ENCODE measurements at places on chromosomes 2 and 18.

DNA sequence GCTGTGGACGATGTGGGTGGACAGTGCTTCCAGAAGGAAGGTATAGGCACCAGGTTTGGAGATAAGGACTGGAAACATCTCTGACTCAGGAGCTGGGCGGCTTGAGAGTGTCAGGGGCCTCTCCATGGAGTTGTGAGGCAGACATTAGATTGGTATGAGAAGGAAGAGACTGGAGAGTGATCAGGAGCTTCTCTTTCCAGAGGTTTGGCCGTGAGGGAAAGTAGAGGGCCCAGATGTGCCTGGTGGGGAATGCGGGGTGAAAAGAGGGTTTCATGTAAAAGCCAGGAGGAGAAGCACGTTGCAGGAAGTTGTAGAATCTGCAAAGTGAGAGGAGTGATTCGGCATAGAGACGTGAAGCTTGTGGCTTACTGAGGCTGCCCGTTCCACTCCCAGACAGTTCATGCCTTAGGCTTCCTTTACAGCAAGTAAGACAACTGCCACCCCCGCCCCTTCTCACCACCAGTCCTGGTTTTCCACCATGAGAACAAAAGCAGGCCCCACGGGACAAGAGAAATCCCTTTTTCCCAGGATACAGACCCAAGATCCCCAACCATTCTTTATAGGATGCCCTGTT is 166.3 kb upstream of the HDAC4 start:
- DNase-seq, result no peak

GRCh38 chr18:46283268-46283667 is 179.1 kb downstream of the HAUS1 start:
- DNase-seq, result no peak

DNA sequence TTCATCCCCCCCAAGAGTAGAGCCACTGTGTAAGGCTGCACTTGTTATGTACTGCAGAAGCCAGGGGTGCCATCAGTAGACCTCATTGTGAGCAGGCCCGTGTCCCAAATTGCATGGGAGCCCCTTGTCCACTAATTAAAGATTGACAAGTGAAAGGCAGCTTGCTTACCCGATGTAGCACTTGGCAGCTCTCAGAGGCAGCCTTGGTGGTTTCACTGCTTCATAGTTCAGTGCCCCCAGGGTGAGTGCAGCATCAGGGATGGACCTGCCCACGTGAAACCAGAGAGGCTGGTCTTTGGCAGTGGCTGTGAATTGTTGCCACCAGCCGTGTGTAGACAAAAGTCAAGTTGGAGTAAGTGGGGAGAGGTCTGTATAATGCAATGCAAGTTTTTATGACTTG is 13.3 kb downstream of the TUBB6 start:
- no peak for DNase-seq

GRCh38 chr18:5914016-5914415 is 18.7 kb upstream of the TMEM200C start:
- no peak for DNase-seq

DNA sequence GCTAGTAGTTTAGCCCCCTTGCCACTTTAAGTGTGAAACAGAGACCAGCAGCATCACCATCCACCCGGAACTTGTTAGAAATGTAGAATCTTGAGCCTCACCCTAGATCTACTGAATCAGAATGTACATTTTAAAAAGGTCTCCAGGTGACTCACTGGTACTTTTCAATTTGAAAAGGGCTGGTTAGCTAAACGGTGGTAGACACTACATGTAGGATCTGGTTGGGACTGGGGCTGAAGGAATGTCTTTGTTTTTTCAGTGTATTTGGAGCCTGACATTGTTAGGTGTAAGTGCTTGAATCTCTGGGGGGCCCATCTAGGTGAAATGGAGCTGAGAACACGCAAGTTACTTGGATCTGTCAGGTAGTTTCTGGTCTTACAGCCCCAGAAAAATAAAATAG is 44.0 kb upstream of the XPO1 start:
- DNase-seq, result no peak

- DNase-seq, result no peak
These were observed 27.1 kb downstream of the LIPG start for GRCh38 chr18:49588971-49589370.

- DNase-seq, result no peak
These were observed 60.1 kb upstream of the YWHAQ start for GRCh38 chr2:9690716-9691498.

- no peak for DNase-seq
These were observed 19.1 kb upstream of the ANKRD53 start for GRCh38 chr2:70959271-70959761.

- no peak for DNase-seq
These were observed 7.1 kb downstream of the IL1RL1 start for GRCh38 chr2:102318437-102318836.

DNA sequence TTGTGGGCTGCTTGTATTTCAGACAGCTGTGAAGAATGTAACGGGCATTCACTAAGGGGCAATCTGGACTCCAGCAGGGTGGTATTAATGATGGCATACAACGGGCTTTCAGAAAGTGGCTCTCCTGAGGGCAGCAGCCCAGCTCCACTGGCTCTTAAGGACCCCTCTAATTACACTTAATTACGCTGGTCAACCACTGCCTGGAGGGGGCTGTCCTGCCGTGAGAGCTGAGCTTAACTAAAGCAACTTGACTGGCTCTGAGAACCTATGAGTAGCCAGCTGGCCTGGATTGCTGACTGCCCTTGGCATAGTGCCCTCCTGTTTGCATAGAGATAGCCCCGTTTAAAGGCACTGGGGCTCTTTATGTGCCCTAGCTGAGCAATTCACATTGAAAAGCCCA is 3.8 kb downstream of the LIPG start:
- DNase-seq, result no peak

- DNase-seq, result no peak
These were observed 104.3 kb upstream of the ST6GAL2 start for GRCh38 chr2:106990297-106990696.

DNA sequence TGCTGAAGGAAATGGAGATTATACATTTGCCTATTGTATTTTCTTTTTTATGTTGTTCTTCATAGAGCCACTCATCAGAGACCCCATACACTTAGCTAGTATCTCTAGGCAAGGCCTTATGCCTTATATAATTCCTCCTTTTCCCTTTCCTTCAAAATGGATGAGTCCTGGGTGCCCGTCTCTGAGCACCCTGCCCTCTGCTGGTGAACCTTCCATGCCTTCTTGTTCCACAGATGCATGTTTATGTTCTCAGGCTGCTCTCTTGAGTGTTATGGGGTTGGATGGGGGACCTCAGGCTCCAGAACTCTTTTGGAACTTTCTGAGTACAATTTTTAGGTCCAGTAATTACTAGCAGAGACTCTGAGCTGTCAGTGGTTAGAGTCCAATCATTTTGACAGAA is 368.6 kb upstream of the SPRED2 start:
- DNase-seq, result no peak

DNA sequence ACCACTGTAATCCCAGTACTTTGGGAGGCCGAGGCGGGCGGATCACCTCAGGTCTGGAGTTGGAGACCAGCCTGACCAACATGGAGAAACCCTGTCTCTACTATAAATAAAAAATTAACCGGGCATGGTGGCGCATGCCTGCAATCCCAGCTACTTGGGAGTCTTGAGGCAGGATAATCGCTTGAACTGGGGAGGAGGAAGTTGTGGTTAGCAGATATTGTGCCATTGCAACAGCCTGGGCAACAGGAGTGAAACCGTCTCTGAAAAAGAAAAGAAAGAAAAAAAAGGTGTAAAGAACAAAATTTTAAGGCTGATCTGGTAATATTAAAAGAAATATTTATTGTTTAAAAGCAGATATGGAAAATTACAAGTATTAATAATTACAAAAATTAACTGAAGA is 29.7 kb downstream of the ZNF804A start:
- no peak for DNase-seq

DNA sequence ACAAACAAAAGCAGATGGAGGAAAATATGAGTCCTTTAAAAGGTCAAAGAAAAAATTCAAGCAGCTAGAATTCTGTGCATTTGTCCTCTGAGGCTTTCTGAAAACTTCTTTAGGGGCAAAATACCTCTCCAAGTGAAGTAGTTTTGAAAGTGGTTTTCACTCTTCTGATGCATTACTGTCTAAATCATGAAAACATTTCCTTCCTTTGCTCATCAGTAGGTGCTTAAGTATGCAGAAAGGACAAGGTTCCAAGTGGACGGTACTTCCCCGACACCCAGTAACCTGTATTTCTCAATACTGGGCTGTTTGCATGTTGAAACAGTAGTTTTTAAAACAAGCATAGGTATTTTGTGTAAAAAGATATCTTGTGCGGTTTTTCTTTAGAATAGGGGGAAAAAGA is 189.1 kb upstream of the ERBB4 start:
- no peak for DNase-seq

DNA sequence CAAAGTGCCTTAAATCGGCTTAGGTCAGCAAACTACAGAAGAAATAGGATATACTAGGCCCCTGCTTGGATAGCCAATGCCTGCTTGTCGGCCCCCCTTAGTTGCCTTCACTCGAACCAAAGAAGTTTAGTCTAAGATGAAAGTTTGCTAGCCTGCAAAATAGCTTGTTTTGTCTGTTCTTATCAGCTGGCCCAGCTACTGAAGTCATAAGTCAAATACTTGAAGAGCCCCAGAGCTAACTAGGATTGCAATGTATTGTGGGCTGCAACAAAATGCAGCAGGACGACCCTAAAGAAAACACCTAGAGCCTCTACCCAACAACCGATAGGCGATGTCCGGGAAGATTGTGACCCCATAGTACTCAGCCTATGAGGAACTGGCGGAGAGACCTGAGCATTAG is 183.5 kb upstream of the HS6ST1 start:
- no peak for DNase-seq

DNA sequence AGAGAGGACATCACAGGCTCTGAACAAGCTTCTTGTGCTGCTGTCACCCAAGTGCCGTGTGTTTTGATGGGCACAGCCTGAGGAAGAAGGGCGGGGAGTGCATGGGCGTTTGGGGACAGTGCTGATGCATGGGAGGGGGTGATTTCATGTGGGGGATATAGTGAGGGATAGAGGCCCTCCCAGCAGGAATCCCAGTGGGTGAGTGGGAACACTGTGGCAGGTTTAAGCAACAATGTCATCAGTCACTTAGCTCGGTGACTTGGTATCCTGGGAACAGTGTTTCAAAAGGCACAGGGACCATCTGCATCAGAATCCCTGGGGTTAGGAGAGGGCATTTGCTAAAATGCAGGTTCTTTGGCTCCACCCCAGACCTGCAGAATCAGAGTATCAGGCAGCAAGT is 609 bp downstream of the SIGLEC15 start:
- DNase-seq, result no peak

DNA sequence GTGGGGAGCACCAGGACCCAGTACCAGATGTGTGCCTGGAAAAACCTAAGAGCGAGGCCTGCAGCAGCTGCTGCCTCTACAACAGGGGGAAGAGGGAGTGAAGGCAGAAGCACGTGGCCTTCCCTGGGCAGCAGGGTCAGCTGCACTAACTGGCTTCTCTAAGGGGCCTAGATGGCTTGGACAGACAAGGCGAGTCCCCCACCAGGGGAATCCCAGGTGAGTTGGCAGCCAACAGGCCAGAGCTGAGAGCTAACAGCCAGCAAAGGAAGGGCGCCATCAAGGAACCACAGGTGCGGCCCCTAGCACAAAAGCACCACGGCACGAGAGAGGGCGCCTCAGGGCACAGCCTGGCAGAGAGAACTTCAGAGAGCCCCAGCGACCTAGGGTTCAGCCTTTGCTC is 19.8 kb upstream of the MAL start:
- DNase-seq, result no peak

GRCh38 chr2:46196871-46197462 is 100.2 kb upstream of the EPAS1 start:
- no peak for DNase-seq

DNA sequence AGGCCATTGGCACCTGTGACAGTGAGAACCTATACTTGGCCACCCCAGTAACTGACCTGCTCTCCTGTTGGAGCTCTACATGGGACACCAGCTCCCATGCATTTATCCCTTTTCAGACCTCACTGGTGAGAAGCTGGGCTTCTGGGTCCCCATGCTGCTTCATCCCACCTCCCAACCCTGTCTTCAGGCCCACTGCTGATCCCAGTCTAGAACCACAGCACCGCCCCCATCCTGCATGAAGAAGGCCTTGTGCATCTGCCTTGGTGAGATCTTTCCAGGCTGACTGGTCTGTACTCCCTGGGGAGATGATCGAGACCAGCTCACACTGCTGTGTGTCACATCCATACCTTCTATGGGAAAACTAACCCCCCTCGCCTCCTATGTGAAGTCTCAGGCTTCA is 22.7 kb downstream of the TTC32 start:
- no peak for DNase-seq

DNA sequence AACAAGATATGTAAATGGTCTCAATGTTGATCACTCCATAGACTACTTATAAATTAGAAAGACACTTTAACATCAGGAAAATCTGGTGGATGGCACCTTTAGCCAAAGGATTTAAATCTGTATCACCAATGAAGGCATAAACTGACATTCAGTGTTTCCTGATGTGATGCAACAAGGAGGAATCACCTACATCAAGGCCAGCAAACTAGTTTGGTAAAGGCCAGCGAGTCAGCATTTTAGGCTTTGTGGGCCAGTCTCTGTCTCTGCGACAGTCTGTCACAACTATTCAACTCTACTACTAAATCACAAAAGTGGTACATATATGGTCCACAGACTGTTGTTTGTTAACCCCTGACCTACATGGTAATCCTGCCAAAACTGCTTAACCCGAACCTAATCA is 33.3 kb downstream of the C2orf76 start:
- no peak for DNase-seq

- DNase-seq, result no peak
These were observed 221.4 kb upstream of the TFPI start for GRCh38 chr2:187775651-187776050.

DNA sequence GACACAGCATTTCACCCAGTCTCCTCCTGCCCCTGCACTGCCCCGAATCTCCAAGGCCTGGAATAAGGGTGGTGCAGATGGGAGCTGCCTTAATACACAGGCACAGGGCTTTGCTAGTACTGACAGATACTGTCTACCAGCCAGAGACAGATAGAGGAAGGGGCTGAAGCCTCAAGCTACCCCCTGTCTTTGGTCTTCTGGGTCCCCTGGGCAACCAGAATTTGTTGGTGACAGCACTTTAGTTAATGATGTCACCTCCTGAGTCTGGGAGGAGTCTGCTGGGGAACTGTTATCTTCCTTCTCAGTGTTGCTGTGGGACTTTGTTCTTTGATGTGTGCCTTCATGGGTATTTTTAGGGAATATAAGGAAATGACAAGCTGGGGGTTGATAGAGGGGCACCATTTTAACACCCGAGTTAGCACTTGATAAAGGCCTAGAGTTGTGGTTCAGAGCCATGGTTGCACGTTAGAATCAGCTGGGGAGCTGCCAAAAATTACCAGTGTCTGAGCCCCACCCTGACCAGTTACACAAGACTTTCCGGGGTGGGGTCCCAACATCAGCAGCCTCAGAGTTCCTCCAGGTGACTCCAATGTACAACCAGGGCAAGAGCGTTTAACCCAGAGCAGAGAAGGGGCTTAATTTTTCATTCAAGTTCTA is 136.8 kb downstream of the SMAD7 start:
- DNase-seq, result peak; percentile 41

DNA sequence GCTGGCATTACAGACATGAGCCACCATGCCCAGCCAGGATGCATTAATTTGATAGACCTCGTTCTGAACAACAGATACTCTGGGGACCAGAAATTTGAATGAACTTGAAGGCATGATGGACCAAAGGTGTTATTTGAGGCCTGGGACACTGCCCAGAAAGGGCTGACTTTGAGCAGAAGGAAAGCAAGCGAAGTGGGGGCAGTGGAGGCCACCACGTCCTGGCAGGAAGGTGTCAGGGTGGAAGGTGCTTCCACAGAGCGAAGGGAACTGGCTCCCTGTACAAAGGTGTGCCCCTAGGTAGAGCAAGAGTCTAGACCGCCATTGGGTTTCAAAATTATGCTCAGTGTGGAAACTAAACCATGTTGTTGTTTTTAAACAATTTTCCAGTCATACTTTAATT is 23.9 kb downstream of the ZNF236 start:
- no peak for DNase-seq

- DNase-seq, result no peak
These were observed 201.8 kb upstream of the KLHL14 start for GRCh38 chr18:32974421-32975162.
